ENCODE measurements at places on chromosomes 3 and 15. TPM values are rescaled to one million over a fixed set of nuclear protein-coding genes. Genes with fewer than 3 reads are reported as not detected.

GRCh38 chr3:9914559-9915253 lies 2.2 kb upstream of the IL17RC start:
- peaks cover 57% of the 10 kb centered on the region for H3K4me1 ChIP-seq
- H3K27ac ChIP-seq = no peak overlapping the region
- H3K27me3 ChIP-seq = no peaks in the 10 kb centered on the region

DNA sequence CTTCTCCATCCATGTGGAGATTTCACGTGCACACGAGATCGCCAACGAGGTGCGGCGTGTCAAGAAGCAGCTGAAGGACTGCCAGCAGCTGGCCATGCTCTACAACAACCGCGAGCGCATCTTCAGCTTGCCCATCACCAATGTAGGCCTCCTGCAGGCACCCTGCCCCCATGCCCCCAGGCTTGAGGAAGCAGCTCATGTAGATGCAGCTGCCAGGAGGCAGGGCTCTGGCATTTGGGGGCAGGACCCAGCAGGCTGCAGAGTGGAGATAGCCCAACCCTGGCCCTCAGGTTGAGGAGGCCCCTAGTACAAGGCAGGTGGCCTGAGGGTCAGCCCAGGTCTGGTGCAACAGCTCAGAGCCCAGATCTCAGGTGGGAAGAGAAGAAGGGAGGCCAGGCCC lies 36.4 kb downstream of the DNAH1 start:
- H3K36me3 ChIP-seq = no peaks in the 10 kb centered on the region
- H3K27me3 ChIP-seq = no peaks in the 10 kb centered on the region
- no peak overlapping the region for H3K4me3 ChIP-seq
- H3K27ac ChIP-seq = no peak overlapping the region
- no peak for DNase-seq
- H3K4me1 ChIP-seq = no peaks in the 10 kb centered on the region

- no peak for DNase-seq
- no peaks in the 10 kb centered on the region for H3K36me3 ChIP-seq
- no peaks in the 10 kb centered on the region for H3K4me1 ChIP-seq
- H3K4me3 ChIP-seq = no peak overlapping the region
- no peaks in the 10 kb centered on the region for H3K27me3 ChIP-seq
Observed at GRCh38 chr3:180457225-180457624, 144.7 kb upstream of the TTC14 start.

Gene ONECUT1
- not detected for total RNA-seq
